ENCODE measurements at places on chromosomes 1 and 21. TPM values are rescaled to one million over a fixed set of nuclear protein-coding genes. Genes with fewer than 3 reads are reported as not detected.

DNA sequence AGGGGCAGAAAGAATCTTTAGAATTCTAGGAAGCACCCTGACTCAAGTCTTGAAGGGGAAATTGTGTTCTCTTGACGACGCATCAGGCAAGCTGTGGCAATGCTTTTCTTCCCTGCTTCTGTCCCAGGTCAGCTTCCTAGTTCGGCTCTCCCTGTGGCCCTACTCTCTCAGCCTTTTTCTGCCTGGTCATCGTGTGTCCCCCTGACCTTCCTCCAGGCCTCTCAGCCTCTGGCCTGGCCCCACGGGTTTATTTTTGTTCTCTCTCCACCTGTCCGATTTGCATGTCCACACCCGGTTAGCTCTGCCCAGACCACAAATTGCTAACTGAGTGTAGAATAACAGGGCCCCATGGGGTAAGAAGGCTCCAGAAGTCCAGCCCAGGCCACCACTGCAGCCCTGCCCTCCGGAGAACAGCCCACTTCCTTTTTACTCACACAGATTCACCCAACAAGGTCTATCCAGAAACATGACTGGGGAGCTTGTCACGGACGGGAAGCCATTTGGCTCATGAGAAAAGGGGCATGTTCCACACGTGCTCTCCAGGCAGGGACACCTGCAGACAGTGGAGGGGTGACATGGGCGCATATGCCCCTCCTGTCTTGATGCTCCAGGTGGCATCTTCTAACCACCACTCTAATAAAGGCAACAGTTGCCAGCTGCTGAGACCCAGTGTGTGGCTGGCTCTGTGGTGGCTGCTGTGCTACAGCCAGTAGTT, 9.8 kb downstream of the KCNN3 start:
- no peak for DNase-seq

DNA sequence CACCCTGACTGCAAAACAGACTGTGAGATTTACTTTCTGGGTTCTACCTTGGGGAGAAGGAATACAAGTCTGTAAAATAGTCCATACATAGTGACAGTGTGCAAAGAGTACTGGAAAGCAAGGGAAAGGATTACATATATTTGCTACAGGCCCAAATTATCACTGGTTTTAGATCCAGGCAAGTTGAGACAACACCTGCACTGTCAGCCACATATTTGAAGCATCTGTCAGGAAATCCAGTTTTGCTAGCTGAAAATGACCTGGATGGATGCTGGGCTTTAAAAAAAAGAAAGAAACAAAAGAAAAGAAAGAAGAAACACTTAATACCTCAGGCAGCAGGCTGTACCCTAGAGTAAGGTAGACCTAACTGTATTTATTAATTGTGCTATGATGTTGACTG, 23.9 kb upstream of the SPRR2G start:
- no peak for DNase-seq

The FAM72B gene
- total RNA-seq = 41.1 TPM

DNA sequence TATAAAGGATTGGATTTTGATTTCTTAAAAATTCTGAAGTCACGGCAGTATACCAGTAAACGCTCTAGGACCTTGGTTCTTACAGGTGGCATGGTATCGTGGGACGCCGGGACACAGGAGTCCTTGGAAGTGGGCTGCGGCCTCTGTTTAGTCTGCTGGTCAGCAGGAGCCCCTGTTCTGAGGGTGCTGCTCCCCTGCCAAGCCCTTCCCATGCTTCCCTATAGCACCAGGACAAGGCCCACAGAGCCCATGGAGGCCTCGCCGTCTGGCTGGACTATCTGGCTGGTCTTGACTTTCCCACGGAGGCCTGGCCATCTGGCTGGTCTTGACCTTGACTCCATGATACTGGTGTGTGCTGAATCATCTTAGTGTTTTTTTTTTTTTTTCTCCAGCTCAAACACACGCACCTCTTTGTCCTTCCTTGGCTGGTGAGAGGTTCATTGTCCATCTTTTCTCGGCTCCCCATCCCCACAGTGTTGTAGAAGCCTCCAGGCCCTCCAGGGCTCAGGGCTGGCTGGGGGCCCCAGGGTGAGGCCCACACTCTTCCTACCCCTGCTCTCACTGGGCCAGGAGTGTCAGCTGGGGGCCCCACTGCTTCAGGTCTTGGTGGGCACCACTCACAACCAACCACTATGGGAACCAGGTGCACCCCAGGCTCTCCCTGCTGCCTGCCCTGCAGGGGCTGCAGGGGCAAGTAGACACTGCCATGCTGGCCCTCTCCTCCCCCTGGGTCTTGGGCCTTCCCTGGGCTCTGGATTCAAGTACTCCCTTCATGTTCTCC, 16.5 kb upstream of the TTC34 start:
- DNase-seq = no peak

The IKBKE gene
- 72.7 TPM for total RNA-seq

GRCh38 chr1:37599940-37600339, 4.2 kb upstream of the GNL2 start:
- no peak for DNase-seq

DNA sequence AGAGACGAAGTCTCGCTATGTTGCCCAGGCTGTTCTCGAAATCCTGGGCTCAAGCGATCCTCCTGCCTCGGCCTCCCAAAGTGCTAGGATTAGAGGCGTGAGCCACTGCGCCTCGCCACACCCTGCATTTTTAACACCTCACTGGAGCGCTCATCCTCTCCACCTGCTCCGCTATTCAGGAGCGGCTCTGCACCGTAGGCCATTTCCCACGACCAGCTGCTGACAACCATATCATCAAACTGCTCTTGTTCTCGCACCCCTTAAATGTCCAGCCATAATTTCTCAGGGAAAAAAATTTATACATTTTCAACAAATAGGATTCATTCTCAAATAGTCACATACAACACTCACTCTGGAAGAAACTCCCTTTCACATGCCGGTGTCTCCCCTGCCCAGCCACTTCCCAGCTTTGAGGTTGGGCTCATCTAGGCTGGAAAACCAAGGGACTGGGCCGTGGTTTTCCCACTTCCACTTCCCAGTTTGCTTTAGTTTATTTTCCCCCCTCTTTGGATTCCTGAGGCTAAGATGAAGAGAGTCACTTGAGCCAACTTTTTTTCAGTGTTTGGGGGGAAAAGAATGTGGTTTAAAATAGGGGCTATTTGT, 639 bp upstream of the IPO9 start:
- DNase-seq = no peak

The IFI44L gene
- 443 TPM for total RNA-seq

DNA sequence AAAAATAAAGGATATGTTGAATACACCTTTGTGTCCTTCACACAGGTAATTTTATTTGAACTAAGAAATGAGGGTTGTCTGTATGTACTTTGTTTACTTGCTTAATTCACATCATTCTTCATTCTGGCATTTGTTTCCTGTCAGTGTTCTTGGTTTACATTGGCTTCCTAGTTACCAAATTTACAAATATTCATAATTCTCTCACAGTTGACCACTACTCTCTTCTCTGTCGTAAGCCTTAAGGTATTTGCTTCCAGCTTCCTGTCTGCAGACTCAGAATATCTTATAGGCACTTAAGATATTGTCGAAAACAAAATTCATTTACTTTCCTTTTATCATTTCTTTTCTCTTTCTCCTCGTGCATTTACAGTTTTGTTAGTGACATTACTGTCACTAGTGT, 15.9 kb downstream of the RNPC3 start:
- no peak for DNase-seq

The RXRG gene
- not detected for total RNA-seq

- DNase-seq = no peak
These were observed 121.1 kb upstream of the SYT6 start for GRCh38 chr1:114274621-114275317.

DNA sequence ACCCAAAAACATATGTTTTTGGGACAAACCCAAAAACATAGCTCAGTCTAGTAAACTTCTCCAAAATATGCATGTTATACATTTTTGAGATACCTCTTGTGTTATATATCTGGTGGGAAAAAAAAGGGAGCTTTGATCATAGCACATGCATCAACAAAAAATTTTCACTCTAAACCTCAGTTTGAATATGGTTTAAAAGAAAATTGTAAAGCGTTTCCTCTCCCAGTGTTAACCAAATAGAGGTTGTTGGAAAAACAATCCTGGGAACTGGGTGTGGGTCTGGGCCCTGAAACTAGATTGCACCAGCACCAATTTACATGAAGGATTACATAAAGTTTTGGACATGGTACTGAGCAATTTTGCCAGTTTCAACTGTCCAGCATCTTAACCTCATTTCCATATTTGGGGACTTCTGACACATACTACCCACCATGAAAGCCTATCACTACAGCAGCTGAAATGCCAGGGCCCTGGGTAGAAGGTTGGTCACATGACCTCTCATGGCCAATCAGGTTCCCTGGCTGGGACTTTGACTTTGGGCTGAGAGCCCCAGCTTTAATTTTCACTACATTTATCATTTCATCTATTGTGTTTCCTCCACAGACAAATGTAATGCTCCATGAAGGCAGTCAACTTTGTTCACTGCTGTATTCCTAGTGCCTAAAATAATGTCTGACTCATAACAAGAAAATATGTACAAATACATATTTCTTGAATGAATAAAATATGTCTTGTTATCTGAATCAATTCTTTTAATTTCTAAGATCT, 150.7 kb downstream of the SETD4 start:
- DNase-seq = no peak

DNA sequence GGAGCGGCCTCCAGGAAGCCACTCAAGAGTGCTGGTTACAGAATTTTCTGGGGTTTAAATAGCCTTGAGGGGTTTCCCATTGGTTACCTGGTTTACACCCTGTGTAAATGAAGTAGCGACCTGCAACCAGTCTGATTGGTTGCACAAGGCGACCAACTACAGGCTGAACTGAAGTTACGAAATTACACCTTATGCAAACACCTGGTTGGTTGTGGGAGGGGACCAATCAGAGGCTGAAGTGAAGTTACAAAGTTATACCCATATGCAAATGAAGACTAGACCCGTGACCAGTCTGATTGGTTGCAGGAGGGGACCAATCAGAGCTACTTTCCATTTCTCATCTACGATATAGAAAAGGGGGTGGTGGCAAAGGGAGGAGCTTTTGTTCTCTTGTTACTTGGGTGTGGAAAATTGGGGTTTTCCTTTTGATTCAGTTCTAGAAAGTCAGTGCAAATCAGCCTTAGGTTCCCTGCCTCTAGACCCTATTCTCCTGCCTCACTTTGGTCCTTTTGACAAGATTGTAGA, 22.2 kb upstream of the C1orf174 start:
- DNase-seq = peak; percentile 55

The SH2D1B gene
- not detected for total RNA-seq

DNA sequence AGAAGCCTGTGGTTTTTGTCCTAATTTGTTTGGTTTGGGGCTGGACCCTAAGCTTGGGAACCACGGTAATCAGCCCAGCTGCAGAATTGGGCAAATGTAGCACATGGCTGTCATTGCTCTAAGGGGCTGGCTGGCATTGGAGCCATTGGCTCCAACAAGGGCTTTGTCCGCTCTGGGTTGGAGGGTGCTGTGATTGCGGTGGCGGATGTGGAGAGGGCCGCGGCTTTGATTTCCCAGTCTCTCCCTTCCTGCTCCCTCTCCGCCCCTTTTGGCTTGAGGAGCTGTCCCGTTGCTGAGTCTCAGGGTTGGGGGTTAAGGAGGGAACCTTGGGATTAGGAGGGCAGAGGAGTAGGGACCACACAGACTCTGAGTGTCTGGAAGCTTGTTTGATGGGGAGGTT, 91.7 kb upstream of the CD34 start:
- no peak for DNase-seq

DNA sequence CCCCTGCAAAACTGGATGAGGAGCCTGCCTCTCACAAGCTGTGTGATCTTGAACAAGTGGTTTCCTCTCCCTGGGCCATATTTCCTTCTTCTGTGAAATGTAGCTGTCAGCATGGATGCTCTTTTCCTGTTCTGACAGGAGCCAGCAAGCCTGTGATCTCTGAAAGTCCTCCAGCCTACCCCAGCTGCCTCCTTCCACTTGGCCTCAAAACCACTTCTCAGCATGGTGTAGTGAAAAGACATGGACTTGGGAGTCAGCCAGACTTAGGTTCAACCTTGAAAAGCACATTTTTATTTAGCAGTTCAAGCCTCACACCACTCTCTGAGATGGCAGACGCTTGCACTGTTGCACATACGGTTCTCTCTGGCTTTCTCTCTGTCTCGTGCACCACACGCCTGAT, 292.9 kb upstream of the DUSP10 start:
- DNase-seq = no peak

DNA sequence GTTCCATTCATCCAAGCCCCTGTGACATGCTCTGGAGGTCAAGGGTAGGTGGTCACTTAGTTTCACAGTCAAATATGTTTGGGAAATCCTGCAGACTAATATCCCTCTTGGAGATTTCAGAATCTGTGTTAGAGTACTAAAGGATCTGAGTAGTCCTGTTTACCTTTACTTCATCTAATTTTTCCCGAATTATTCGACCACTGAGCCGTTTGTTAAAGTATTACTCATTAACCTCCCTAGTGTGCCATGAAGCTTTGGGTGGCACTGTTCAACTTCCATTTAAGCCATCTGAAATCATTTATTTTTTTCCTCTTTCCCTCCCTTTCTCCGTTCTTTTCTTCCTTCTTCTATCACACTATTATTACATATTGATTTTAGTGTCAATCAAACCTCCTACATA, 109.9 kb downstream of the NGF start:
- no peak for DNase-seq

The MORC3 gene
- 30.5 TPM for total RNA-seq

GRCh38 chr1:61472876-61473275, 252.1 kb downstream of the TM2D1 start:
- no peak for DNase-seq

GRCh38 chr1:50237056-50237455, 128.3 kb downstream of the ELAVL4 start:
- DNase-seq = no peak

GRCh38 chr1:117828201-117828600, 101.2 kb downstream of the GDAP2 start:
- DNase-seq = no peak

The COP1 gene
- total RNA-seq = 47.8 TPM

DNA sequence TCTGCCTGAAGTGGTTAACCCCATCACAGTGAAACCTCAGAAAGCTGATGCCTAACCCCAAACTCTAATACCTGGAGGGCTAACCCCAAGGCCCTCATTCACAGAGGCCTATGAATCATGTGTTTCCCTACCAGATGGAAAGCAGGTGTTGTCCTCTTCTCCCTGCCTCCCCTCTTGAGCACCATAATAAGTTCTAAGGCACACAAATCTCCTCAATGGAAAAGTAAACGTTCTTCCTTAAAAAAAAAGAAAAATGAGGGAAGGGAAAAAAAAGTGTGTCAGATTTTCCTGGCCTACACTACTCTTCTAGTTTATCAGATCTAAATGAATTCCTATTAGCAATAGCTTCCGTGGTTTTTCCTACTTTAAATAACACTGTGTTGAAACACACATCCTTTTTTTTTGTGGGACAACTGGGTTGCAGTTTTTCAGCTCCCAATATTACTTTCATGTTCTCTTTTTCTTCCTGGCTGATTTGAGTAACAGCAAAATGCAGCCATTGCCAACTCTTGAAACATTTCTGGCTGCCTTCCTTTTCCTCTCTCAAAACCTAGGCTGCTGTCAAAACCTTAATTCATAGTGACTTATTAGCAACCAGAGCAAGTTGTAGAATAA, 43.2 kb downstream of the SLC44A3 start:
- DNase-seq = no peak
